Fibroblast of pulmonary artery (primary cell): ENCODE measurements at places on chromosomes 12 and 14.

DNA sequence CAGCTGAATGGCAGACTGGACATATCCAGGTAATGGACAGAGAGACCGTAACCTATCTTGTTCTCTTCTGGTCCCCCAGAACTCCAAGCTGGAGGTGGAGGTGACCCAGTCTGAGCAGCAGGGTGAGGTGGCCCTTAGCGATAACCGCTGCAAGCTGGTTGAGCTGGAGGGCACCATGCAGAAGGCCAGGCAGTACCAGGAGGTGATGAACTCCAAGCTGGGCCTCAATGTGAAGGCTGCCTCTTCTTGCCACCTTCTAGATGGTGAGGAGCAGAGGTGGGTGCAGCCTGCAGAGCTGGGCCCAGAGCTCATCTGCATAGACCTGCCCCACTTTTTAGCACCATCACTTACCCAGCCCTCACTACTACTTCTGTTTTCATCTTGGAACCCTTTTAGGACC lies 7.2 kb upstream of the KRT86 start:
- DNase-seq: no peak

DNA sequence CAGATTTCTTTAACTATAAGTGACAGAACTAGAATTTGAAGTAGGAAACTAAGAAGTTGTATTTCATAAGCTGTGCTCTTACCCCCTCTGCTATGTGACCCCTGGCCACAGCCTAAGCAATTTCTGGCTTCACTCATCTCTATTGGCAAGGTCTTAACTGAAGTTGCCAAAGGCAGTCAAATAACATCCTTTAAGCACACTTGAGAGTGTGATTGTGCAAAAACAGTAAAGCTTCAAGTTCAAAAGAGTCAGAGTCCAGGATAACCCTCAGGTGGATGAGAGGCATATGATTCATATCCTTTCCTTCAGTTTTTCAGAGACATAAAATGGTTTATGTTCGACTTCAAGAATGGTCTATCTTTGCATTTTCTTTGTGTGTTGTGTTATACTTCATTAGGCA lies 45.2 kb downstream of the GRIP1 start:
- DNase-seq: peak; percentile 13

DNA sequence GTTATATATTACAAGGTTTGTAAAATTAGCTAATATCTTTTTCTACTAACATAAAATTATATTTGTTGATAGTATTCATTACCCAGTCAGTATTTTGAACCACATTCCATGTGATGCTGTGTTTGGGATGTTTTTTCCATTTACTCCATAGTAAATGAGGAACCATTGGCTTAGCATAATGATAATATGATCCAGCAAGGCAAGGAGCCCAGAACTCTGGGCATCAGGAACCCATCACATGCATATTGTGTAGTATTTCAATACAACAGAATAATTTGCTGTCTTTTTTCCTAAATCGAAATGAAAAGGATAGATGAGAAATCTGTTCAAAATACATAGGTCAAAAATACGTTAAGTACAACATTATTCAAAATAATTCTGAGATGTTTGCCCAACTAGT lies 48.7 kb upstream of the GARIN2 start:
- no peak for DNase-seq

- DNase-seq: no peak
Observed at GRCh38 chr12:31737345-31737744, 8.5 kb upstream of the AMN1 start.

GRCh38 chr12:120537856-120538220 lies 3.7 kb downstream of the RNF10 start:
- DNase-seq: no peak

DNA sequence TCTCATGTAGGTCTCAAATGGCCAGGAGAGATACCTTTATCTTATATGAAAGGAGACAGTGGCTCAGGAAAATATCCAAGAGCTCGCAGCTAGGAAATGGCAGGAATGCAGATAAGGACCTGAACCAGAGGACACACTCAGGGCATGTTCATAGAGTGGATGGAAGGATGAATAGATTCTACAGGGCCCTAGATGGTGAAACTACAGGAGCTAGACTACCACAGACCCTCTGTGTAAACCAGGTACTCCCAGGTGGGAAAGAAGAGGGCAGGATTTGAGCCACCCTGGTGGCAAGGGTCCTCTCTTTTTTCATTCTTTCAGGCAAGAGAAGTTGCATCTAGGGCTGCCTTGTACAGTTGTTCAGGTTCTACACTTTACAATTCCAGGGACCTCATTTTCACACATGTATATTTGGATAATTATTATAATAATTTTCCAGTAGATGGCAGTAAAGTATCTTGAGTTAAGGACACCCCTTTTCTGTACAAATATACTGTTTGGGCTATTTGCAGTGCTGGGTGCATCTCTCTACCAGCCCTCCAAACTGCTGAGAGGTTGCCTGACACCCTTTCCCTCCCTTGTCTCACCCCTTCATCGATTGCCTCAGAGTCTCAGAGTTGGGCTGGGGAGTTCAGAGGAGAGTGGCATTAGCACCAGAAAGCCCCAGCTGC lies 10.5 kb upstream of the ZDHHC22 start:
- peak; percentile 49 for DNase-seq

- DNase-seq: no peak
Observed at GRCh38 chr12:61044766-61045165, 1215.4 kb upstream of the USP15 start.

GRCh38 chr12:25256005-25256404 lies 5.3 kb upstream of the KRAS start:
- no peak for DNase-seq

- no peak for DNase-seq
Observed at GRCh38 chr12:28036940-28037339, 64.4 kb upstream of the PTHLH start.

DNA sequence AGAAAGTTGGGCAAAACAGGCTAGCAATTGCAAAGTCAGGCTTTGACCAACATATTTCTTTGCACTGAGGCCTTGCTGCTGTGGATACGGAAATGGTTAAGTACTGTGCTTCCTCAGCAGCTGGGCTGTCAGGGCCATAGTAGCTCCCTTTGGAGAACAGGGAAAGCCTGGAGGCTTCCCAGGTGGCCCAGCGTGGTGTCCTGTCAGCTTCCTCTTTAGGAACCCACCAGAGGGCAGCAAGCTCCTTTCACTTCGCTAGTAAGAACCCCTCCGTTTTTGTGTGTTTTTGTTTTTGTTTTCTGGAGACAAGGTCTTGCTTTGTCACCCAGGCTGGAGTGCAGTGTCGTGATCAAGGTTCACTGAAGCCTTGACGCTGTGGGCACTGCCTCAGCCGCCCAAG lies 1.7 kb upstream of the CFAP251 start:
- DNase-seq: peak; percentile 68

DNA sequence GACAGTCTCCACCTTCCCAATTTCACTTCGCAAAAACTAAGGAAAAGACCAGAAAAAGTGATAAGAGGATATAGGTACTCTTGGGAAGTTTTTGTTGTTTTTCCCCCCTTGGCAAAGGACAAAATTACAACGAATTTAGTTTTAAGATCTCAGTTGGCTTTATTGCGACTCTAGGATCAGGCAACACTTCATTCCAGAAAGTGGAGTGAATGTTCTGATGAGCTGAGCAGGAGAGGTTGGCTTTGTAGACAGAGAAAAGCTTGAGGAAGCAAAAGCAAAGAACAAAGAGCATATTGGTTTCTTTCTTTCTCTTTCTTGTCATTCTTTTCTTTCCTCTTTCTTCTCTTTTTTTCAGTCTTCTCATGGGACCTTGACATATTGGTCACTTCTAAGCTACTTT lies 640 bp upstream of the ZFYVE1 start:
- DNase-seq: no peak

GRCh38 chr12:64679487-64680001 lies 69.2 kb downstream of the RASSF3 start:
- DNase-seq: peak; percentile 78

- DNase-seq: no peak
Observed at GRCh38 chr12:81174664-81175063, 96.8 kb downstream of the ACSS3 start.

- DNase-seq: no peak
Observed at GRCh38 chr14:99460793-99461192, 19.9 kb downstream of the SETD3 start.

DNA sequence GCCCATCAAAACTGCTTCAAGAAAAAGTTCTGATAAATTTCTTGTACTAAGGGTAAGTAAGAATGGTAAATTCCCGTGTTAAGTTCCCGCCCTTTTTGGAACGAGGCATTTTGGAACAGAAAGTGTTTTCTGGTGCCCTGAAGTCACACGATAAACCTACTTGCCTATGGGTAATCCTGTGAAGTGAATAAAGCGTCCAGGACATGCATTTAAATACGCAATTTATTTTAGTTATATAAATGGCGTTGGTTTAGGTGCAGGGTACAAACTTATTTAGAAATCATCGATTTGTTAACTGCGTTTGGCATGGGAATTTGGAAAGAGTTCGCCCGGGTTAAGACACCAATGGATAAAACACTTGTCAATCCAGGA lies 715 bp upstream of the RAP1B start:
- peak; percentile 53 for DNase-seq
